ENCODE measurements at places on chromosomes 7 and 10.
A peak's percentile ranks its signal among the peaks of the same experiment; 100 is the strongest.

GRCh38 chr10:86355571-86356038 lies 11.0 kb downstream of the GRID1 start:
- peak; percentile 93 for DNase-seq

DNA sequence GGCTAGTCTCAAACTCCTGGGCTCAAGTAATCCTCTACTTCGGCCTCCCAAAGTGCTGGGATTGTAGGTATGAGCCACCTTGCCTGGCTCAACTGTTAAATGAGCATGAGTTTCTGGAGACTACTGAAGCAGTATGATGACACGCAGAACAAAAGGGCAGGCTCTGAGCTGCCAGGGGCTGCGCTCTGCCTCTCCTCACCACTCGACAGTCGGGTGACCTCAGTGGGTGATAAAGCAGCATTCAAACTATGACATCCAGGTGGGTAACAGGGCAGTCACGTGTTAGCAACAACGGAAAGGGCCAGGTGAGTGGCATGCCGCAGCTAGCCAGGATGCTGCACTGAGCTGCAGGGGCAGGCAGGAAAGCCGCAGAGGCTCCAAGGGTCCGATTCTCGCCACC lies 71.5 kb downstream of the CYTH3 start:
- no peak for DNase-seq

DNA sequence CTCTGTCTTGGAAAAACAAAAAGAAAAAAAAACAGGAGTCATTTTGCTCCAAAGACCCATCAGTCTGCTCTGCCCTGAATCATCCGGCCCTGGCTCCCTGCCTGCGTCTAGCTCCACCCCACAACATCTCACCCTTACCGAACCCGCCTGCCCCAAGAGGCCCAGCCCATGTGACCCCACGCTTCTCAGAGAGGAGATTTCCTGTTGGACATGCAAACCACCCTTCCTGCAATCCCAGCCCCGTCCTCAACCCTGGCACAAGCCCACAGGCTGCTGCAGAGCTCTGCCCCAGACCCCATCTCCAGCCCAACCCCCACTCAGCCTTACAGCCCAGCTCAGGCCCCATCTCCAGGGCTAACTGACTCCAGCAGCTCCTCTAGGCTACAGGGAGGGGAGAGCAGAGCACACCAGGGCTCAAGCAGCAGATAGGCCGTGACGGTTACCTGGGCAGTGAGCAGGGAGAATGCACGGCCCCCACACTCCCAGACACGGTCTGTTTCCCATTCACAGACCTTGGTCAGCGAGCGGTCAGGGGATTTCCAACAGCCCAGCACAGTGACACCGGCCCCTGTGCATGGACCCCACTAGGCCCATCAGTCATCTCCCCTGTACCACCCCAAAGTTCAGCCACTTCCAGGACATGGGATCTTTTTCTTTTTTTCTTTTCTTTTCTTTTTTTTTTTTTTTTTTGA lies 69.9 kb upstream of the GTF2I start:
- DNase-seq: no peak

- DNase-seq: no peak
Observed at GRCh38 chr7:2066251-2066919, 166.4 kb downstream of the MAD1L1 start.

GRCh38 chr7:130476297-130477150 lies 15.4 kb upstream of the MEST start:
- no peak for DNase-seq

DNA sequence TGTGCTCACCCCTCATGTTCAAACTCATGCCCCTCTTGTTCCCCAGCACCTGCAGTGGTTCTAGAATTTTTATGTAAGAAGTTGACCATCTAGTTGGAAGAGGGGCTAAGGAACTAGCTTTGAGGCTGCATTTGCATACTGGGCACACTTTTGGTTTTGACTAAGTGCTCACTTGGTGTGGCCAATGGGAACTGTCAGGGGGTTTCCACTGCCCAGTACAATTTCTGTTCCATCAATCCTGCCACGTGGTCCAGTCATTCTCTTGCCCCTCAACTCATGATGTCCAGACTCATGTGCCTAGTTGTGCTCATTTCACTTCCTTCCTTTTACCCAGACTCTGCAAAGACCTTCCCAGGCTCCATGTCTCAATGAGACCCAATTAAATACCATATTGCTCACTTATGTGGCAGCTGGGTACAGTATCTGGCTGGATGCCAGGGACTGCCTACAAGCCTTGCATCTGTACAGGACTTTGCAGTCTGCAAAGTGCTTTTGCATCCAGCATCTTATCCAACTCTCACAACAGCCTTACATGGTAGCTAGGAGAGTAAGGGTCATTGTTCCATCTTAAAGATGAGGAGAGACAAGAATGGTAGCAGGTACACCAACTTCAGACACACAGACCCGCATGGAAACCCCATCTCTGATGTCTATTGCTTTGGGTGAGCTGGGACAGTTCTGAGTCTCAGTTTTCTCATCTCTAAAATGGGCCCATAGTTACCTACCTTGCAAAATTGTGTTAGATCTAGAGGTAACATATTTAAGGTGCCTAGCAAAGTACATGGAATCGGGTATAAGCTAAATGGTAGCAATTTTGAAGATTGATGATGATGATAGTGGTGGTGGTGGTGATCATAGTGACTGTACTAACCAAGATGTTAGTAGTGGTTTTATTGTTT lies 30.1 kb upstream of the KCNMA1 start:
- no peak for DNase-seq

Data from hippocampal formation (tissue), 2 donors.